ENCODE measurements at places on chromosomes 6 and 20.

DNA sequence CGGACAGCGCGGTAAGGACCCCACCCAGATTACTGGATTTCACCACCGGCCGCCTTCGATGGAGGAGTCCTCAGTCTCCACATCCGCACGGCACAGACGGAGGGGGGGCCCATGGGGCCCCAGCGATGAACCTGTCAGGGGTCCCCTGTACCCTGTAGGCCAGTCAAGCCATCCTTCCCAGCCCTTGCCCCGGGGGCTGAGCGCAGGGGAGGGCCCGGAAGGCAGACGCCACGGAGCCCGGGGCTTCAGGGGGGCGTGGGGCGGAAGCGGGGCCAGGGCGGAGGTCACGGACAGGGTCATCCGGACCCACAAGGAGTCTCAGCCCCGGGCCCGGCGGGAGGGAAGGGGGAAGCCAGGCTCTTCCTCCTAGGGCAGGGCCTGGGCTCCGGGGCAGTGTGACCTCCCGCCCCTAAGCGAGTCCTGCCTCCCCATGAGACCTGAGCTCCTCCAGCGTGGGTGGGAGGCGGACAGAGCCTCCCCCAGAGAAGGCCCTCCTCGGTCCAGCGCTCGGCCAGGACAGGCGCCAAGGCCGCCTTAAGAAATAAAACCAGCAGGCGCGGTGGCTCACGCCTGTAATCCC, 22.8 kb downstream of the ZBTB46 start:
- no peak for DNase-seq

DNA sequence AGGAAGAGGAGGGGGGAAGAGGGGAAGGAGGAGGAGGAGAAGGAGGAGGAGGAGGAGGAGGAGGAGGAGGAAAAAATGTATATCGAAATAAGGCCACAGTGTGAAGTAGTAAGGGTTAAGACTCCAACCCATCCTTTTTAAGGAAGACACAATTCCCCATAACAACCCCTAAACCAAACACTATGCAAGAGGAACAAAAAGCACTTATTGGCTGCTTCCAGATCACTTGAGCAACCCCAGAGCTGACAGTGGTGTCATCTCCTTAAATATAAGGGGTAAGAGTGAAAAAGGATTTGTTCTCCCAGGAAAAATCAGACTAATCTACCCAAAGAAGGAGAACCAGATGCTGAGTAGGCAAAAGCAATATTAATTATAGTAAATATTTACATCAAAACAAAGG, 169.1 kb upstream of the SASH1 start:
- DNase-seq = no peak

GRCh38 chr6:104527761-104528415, 331.8 kb downstream of the HACE1 start:
- DNase-seq = no peak

DNA sequence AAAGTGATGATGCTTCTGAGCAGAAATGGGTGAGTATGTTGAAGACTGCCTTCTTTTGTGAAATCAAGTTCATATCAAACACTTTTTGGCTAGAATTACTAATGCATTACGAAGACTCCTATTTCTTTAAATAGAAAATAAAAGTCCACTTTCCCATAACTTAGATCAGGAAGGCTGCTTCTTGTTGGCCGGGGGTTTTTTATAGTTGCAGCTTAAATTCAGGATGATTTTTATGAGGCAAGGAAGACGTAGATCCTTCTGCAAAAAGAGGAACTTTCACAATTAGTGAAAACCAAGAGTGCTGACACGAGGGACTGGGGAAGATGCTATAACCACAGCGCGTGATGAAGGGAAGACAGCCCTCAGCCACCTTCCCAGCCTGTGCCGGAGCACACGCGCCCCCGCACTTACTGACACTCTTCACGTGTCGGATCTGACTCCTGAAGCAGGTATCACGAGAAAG, 206.1 kb upstream of the PRDM1 start:
- no peak for DNase-seq

GRCh38 chr6:134307870-134308269, 10.0 kb downstream of the SGK1 start:
- no peak for DNase-seq

GRCh38 chr6:99236010-99236409, 113.5 kb downstream of the FAXC start:
- no peak for DNase-seq

DNA sequence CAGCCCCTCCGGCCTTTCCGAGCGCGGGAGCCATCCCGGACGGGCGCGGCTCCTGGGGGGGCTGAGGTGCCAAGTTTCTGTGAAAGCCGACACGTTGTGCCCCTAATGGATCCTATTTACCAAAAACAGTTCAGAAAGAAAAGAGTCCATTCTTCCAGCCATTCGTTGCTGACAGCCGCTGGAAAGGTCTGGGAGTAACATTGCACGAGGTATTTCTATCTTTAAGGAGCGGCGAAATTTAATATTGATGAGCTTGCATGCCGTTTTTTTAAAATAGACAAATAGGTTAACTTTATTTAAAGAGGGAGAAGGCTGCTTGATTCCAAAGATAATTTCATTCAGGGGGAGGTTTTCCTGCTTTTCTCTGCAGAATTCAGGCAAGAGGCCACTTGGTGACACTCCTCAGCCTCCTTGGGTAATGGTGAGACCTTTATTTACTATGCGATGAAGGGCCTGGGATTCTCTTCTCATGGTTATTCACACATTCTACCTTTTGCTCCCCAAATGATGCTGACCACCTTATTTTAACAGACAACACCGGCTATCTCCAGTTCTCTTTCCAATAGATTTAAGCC, 988 bp downstream of the TIAM2 start:
- DNase-seq = no peak

DNA sequence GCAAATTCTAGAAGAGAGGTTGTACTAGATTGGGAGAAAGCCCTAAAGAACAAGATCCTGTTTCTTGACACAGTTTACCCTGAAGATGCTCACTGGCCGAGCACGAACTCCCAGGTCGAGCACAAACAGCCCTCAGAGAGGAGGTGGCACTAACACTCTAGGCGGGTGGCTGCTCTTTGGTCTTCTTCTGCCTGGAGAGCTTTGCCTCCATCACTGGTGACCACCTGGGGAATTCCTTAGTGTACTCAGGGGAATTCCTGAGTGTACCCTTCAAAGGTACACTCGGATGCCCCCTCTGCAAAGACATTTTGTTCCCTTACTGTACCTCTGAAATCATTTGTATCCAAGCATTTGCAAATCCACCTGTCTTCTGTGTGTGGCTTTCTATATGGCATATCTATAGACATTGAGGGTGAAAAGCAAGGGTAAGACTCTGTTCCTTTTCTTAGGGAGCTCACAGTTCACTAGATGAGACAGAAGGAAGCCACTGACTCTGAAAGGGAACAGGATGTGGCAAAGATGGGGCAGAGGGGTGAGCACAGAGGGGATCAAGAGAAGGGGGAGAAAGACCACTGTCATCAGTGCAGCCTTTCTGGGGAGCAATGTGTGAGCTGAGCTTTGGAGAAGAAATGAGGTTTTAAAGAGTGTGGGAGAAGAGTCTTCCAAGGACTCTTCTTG, 169.8 kb upstream of the PROKR2 start:
- no peak for DNase-seq

GRCh38 chr20:53678315-53678989, 84.8 kb upstream of the ZNF217 start:
- DNase-seq = no peak
